Psoas muscle (tissue), 8 donors: ENCODE measurements at places on chromosomes 1 and 21.

DNA sequence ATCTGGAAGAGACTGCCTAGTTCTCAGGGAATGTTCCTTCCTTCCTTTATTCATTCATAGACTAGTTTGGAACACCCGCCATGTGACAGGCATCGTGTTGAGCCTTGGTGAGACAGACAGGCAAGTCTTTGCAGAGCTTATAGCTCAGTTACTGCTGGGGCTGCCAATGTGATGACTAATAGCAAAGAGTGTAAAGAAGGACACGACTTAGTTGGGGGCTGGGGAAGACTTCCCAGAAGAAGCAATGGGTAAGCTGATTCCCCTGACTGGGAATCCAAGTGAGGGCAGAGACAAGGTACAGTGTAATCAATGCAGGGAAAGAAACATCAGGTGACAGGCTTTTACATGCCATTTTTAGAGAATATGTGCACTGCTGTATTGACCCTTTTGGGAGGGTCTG, 51.2 kb downstream of the TENT5C start:
- DNase-seq: peak; percentile 69

GRCh38 chr1:10641976-10642375, 154.5 kb downstream of the CASZ1 start:
- no peak for DNase-seq

GRCh38 chr1:116777831-116778830, 23.9 kb downstream of the CD2 start:
- DNase-seq: no peak

DNA sequence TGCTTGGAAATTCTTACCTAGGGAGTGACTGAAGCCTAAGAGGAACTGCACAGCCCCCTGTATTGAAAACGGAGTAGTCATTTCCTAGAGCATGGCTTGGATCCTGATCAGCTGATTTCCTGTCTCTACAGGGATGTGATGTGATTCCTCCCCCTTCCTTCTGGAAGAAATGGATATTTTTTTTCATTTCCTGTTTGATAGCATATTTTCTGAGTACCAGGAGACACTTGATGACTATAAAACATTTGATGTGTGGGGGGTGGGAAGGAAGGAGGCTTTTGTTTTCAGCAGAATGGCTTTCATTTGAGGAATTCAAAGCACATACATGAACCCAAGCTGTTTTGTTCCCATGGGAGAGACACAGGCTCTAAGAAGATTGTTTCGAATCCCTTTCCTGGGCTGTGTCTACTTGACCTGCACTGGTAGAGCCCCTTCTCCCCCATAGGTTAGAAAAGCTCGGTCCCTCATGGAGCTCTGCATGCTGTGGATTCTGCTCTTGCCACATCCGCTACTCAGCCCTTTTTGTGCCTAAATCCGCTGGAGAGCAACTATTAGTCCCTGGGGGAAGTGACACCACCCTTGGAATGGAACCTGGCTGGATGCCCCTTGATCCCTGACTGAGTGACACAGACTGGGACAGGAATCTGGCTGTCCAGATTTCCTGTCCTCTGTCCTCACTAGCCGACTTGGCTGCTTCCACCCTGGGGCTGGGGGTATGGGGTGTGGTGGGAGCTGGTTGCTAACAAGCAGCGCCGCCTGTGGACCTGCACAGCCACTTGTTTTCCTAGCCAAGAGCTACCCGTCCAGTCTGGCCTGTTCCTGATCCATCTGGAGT, 71.8 kb upstream of the MACF1 start:
- DNase-seq: peak; percentile 61

GRCh38 chr1:20403423-20404145, 82.4 kb downstream of the CAMK2N1 start:
- DNase-seq: no peak

DNA sequence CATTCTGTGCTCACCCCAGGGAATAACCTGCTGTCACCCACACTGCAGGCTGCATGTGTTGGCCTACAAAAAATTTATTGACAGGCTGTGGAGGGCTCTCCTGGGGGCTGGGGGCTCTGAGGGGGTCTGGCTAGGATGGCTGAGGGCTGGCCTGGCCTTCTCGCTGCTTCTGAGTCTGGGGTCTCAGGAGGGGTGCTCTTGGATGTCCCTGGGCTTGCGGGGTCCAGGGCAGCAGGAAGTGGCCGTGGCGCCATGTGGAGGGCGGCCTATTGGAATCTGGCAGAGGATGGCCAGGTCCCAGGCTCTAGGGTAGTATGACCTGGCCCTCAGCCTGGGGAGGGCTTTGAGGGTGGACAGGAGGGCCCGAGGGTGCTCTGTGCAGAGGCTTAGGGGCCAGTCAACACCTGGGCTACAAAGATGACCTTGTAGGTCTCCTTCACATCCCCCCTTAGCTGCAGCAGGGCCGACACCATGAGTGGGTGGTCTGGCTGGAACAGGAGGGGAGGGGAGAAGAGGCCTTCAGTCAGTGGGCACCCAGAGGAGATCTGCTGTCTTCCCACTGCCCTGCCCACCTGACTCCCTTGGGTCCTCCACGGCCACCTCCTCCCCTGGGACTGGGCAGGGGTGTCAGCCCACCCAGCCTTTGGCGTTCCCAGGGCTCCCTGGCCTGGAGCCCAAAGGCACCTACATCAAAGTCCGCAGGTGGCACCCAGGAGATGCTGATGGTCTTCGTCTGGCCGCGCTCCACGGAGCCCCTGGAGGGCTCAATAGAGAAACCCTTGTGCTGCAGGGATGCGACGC, 3.0 kb upstream of the TMEM52 start:
- no peak for DNase-seq

GRCh38 chr1:112735752-112736151, 20.6 kb upstream of the PPM1J start:
- no peak for DNase-seq

DNA sequence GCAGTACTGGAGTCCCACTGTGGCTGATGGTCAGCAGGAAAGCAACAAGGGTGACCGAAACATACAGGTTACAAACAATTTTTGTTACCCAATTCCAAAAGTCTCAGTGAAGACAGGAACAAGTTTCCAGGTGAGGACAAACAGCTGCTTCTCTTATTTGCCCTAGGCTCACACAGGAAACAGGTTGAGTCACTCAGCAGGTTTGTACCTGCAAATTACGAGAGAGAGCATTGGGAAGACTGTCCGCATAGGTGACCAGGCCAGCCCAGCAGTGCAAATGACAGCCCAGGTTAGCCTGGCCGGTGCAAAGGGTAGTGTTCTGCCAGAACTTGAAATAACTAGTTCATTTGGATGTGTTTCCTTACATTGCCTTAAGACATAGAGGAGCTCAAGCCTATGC, 40.0 kb upstream of the DSCAM start:
- DNase-seq: no peak

DNA sequence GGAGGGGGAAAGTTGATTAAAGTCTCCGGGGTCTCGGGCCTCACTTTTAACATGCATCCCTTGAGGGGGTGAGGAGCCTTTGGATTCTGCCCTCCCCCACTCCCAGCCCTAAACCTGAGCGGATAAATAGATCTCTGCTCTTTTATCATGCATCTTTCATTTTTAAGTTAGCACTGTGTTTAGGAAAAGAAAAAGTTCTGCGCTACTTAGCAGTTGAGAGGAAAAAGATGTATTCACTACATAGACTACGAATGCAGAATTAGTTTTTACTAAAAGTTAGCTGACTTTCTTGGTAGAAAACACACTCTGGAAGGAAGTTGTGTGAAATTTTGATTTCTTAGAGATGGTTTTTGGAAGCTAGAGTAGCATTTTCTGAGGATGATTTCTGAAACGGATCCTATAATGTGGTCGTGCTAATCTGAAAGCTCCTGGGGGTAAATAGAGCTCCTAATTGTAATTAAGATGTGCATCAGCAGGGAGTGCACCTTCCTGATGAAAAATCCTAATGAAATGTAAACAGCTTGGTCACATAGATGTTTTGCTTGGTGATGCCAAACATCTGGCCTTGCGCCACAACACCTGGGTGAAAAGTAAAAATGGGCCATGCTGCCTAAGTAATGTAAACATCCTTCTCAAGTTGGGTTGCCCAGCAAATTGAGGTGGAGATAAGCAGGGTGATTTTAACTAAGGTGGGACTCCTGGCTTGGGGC, 1.8 kb downstream of the ROR1 start:
- DNase-seq: no peak

DNA sequence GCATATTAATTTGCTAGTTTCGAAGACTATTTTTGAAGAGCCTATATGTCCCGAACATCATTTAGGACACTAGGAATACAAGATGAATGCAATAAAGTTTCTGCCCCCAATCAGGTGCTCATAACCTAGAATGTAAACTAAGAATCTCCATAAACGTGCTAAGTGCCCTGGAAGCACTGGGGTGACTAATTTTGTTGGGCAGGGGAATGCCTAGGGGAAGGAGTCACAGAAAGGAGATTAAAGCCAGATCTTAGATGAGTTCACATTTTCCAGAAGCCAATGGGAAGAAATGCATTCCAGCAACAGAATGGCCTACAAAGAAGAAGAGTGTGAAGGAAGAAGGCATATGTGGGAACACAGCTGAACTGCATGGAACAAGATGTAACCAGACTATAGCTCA, 19.5 kb downstream of the SCYL3 start:
- DNase-seq: no peak

DNA sequence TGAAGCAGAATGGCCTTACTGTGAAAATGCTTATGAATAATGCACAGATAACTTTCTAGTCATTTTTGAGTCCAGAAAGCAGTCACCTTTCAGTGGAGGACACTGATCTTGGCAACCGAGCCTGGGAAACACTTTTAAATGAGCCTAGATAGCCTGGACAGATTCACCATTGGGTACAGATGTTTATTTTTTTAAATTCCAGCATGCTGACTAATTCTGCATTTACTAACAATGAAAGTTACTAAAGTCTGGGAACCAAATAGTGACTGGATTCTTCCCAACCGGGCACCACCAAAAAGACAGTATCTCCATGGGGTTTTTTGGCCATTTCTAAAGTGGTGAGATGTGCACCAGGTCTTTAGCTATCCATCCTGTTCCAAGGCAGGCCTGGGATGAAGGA, 3.3 kb upstream of the FMOD start:
- no peak for DNase-seq

DNA sequence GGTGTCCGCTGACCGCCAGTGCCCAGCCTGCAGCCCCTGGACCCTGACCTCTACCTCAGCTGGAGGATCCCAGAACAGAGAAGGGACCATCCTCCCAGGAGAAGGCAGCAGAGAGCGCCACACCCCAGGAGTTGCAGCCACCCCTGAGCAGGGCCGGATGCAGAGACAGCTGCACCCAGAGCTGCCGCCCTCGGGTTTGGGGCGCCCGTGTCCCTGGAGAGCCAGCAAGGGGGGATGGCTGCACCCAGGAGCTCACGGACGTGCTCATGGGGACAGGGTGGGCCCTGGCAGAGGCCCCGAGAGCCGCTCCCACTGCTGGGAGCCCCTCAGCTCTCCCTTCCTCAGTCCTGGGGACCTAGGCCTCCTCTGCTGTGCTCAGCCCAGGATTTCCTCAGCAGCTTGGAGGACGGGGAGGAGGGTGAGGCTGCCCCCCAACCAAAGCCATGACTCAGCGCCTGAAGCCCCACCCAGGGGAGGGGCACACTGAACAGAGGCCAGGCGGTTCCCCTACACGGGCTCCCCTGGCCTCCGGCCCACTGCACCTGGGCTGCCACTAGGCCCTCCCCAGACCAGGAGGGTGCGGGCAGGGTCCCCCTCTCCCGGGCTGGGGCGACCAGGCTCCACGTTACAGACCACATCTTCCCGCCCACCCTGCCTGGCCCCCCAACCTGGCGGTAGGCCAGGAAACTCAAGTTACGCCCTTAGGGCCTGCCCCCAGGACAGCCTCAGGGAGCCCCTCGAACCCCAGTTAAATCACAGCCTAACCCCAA, 2.2 kb downstream of the ACAP3 start:
- DNase-seq: peak; percentile 80
